ENCODE measurements at places on chromosomes 3 and 15. TPM values are rescaled to one million over a fixed set of nuclear protein-coding genes. Genes with fewer than 3 reads are reported as not detected.

- DNase-seq = peak; percentile 33
Measured at GRCh38 chr3:15804553-15805095, 6.8 kb upstream of the ANKRD28 start.

SNX22 gene
- 0.17 TPM for total RNA-seq

DNA sequence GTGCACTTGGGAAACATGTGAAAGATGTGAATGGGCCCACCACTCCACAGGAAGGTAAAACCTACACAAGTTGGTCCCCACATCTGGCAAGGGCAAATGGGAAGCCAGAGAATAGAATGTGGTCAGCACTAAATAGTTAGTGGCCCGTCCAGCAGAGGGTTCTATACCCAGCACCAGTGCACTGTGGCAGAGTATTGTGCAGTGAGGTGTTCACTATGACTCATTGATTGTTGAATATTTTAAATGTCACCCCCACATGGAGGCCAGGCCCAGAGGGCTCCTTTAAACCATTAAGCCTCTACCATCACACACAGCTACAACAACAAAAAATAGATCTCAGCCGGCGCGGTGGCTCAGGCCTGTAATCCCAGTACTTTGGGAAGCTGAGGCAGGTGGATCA lies 11.7 kb downstream of the FRMD5 start:
- no peak for DNase-seq

RBP2 gene
- total RNA-seq = not detected

DNA sequence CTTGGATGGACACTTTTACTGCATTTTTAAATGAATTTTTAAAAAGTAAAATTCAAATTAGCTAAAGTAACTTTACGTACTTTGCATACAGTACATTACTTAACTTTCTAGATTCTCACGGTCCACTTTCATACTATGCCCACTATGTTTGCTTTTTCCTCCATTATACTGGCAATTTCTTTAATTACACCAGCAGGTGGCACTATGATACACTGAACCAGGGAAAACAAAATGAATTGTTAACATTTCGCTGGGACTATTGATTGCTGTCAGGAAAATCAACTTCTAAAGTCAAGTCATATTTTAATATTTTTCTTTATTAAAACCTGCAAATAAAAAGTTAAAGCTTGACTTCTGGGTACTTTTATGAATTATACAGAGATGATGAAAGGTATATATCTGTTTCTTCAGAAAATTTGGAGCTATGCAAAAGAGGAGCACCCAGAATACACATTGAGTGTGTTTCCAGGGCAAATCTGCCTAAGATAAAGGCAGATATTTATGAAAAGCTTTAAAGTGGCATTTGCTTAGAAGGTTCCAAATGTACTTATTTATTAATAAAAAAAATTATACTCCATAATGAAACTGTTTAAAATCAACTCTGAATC lies 21.8 kb upstream of the POU1F1 start:
- peak; percentile 51 for DNase-seq

NR2E3 gene
- total RNA-seq = 0.45 TPM

DNA sequence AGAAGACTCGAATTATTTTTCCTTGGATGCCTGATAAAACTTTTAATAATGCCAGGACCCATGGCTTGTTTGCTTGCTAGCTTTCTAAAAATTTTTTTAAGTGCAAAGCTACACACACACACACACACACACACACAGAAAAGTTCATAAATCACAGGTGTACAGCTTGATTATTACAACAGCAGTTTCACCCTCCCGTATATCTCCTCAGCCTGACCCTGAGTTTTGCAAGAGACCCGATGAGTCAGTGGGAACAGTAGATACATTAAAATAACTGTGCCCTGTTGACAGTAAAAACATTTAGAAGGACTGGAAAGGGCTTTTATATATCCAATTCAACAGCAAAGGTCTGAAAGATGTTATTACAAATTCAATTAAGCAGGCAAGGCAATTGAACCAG lies 46.7 kb downstream of the EMC4 start:
- peak; percentile 85 for DNase-seq

EXOG gene
- 11.4 TPM for total RNA-seq

MCF2L2 gene
- total RNA-seq = 0.25 TPM

- DNase-seq = peak; percentile 34
Measured at GRCh38 chr15:90002428-90002844, 1.3 kb downstream of the ZNF710 start.
